ENCODE measurements at places on chromosomes 13 and 19.

DNA sequence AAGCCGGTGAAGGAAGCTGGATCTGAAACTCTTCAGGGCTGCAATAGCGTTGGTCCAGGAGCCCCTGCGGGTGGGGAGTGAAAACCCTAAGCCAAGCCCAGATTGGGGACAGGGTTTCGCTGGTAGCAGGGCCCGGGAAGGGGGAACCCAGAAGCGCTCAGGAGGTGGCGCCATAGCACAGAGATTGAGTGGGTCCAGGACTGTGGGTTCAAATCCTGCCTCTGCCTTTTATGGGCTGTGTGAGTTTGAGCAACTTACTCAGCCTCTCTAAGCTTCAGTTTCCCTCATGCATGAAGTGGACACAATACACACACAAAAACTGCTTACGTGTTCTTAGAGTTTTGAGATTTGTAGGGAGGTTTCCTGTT, 8.3 kb upstream of the SYCN start:
- DNase-seq: no peak

- no peak for DNase-seq
Observed at GRCh38 chr13:40330950-40331349, 335.5 kb downstream of the FOXO1 start.

- no peak for DNase-seq
Observed at GRCh38 chr13:67258482-67258881, 28.3 kb upstream of the PCDH9 start.

- DNase-seq: no peak
Observed at GRCh38 chr19:41795031-41795461, 1.3 kb upstream of the CEACAM3 start.

DNA sequence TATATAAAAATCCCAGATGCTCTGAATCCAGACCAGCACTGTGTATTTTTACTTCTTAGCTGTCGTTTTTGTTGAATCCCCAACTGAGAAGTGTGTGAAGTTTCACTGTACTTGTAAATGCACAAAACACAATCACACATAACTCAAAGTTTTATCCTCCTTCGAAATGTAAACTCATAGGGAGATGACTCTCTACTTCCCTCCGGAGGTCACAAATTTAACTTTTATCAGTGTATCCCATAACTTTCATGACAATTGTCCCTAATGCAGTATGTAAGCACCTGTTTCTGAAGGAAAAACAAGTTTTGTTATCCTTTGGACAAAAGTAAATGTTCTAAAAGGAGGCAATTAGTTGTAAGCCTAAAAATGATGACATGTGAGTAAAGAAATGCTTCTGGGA, 665.0 kb upstream of the SLITRK6 start:
- DNase-seq: no peak

GRCh38 chr19:56132316-56132822, 8.7 kb upstream of the ZNF444 start:
- no peak for DNase-seq

GRCh38 chr19:39224910-39225309, 19.9 kb downstream of the IFNL3 start:
- no peak for DNase-seq

DNA sequence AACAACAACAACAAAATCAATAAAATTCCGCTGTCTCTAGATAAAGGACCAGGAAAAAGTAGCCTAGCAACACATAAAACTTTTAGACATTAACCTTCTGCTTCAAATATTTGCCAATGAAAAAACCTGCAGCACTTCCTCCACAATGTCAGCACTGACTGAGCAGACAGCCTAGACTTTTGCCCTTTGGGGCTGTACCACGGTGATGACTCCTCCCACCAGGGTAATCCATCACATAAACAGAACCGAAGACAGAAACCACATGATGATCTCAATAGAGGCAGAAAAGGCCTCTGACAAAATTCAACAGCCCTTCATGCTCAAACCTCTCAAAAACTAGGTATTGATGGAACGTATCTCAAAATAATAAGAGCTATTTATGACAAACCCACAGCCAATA, 30.2 kb upstream of the TRPC4 start:
- DNase-seq: no peak

- DNase-seq: no peak
Observed at GRCh38 chr13:110500341-110500740, 61.2 kb downstream of the RAB20 start.

GRCh38 chr19:49222011-49222410, 64.4 kb downstream of the TRPM4 start:
- no peak for DNase-seq

DNA sequence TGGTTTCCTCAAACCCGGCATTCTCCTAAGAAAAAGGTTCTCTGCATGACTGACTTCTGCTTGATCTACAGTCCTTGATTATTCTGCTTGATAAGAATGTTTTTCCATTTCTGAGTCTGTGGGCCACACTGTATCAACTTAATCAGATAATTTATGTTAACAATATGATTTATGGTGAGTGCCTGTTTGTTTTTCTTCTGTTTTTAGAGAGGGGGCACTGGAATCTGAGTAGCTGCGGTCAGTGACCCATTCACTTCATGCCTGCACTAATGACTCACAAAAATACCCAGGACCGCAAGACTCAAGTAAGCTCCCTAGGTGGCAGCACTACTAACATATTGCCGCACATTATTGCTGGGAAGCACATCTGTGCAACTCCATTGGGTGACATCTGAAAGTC, 542.3 kb upstream of the ATXN8OS start:
- no peak for DNase-seq

GRCh38 chr19:2041433-2041682, 9.7 kb downstream of the MKNK2 start:
- DNase-seq: no peak

- no peak for DNase-seq
Observed at GRCh38 chr13:43846496-43847158, 32.9 kb downstream of the CCDC122 start.

DNA sequence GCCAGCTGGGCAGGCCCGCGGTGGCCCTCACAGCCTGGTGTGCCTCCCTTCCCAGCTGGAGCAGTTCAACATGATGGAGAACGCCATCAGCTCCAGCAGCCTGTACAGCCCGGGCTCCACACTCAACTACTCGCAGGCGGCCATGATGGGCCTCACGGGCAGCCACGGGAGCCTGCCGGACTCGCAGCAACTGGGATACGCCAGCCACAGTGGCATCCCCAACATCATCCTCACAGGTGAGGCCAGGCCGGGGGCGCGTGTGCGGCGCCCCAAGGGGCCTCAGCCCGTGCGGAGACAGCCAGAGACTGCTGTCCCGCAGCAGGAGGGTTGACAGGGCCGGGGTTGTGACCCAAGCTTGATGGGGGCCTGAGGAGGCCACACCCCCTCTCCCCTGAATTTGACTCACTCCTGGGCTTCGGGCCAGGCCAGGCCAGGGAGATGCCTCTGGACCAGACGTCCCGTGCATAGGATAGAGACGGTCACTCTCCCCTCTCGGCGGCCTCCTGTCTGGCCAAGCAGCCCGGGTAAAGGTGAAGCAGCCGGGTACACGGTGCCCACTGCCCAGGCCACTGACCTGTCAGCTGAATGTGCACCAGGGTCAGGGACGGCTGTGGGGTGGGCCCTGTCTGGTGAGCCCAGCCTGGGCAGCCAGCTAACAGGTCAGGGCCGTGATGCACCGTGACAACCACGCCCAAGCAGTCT, 15.4 kb downstream of the COMP start:
- no peak for DNase-seq

DNA sequence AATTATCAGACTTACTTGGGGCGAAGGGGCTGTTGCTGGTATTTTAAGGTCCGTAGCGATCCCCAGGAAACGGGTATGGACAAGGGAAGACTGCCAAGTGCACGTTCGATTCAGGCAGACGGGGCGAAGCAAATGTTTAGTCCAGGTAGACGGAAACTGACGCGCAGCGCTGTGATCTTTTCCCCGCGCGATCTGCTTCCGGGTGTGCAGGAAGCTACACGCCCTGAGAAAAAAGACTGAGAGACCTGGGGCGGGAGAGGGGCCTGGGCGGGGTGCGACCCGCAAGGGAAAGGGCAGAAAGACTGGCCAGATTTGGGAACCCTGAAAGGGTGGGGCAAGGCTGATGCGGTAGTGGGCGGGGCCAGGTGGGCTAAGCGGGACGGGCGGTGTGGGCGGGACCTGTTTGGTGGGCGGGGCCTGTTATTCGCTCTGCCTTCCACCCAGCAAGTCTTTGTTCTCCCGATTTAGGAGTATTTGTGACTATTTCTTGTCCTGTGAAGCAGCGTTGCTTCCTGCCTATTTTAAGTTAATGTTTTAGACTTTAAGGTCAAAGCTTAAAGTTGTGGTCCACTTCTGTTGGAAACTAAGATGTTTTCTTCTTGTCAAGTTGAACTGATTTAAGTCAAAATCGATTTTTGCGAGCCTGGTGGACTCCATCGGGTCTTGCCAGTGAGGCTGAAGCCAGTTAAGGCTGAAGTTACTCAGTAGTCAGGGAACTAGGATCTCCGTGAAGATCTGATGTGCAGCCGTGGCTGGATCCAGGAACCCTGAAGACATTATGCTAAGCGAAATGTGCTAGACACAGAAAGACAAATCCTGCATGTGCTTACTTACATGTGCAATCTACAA, at the start of gene ZNF836:
Gene ZNF836 (minus strand): TSS at position 301 of the 849 bp plus-strand sequence. CDS start 3,549 bp downstream, outside the sequence.
- DNase-seq: peak; percentile 0

- DNase-seq: no peak
Observed at GRCh38 chr13:32525766-32526165, 12.8 kb downstream of the N4BP2L2 start.
